ENCODE measurements at places on chromosomes 12 and 14.

- DNase-seq = no peak
Observed at GRCh38 chr14:85529803-85530574, at the start of gene FLRT2. FLRT2 (plus strand) TSS chr14:85530144; CDS start chr14:85621515, 91,371 bp downstream.

- DNase-seq = no peak
Observed at GRCh38 chr12:102322254-102322653, 124.6 kb upstream of the PMCH start.

DNA sequence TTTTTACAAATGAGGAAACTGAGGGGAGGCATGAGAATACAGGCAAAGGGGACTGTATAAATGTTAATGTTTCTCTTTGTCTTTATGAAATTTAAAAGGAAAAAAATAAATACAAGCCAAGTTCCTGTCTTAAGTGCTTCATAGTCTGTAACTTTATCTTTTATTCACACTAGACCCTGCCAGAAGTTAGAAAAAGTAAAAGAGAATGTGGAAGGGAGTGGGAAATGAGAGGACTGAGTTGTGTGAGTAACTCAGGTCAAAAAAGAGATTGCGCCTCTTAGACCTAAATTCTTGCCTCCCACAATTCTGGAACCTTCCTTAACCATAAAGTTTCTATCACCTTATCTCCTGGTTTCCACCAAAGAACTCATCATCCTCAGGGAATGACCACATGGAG, 141.1 kb downstream of the KICS2 start:
- no peak for DNase-seq

GRCh38 chr12:98422359-98422758, 93.0 kb upstream of the TMPO start:
- no peak for DNase-seq

GRCh38 chr14:72545411-72546311, 348.2 kb downstream of the DPF3 start:
- no peak for DNase-seq

GRCh38 chr14:70468731-70469130, 16.8 kb downstream of the ADAM21 start:
- DNase-seq = no peak

All from stimulated activated CD8-positive, alpha-beta memory T cell treated with anti-CD3 and anti-CD28 coated beads, Interleukin-15, amount 100 ng/mL, for 48 hours (primary cell).